RPMI7951 (cell line): ENCODE measurements at places on chromosomes 16 and 17.
A peak's percentile ranks its signal among the peaks of the same experiment; 100 is the strongest.

DNA sequence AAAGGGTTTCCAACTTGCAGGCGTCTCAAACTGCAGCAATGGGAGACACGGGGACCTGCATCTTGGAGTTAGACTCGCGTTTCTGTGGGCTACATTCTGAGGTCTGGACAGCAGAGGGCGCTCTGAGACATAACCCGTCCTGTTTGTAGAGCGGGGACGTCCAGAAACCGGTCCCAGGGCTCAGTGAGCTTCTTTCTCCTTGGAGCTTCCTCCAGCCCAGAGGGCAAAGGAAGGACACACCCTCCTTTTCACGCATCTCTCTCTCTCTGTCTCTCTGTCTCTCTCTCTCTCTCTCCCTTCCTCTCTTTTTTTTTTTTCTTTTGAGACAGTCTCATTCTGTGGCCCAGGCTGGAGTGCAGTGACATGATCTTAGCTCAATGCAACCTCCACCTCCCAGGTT lies 19.8 kb downstream of the COX4I1 start:
- peak; percentile 72 for DNase-seq

DNA sequence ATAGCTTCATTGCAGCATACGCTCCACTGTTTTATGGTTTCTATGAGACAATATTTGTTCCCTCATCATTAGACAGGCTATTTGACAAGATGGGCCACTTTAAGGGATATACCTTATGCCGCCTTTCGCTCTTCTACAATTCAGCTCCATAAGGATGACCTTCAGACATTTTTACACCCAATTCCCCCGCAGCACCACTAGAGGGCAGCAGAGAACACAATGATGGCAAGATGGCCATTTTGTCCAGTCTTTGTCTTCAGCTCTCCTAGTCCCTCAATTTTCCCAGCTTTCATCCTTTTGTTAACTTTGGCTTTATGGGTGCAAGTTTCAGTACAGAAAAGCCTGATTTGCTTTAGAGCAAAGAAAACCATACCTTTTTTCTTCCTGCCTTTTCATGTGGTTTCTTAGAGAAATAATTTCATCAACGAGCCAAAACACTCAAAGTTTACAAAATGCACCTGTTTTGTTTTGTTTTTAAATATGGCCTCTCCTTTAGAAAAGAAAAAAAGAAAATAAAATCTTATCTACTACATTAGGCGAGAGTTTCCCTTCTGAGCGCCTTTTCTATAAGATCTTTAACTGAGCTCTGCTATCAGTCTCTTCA lies 355.3 kb downstream of the TOX3 start:
- peak; percentile 52 for DNase-seq

DNA sequence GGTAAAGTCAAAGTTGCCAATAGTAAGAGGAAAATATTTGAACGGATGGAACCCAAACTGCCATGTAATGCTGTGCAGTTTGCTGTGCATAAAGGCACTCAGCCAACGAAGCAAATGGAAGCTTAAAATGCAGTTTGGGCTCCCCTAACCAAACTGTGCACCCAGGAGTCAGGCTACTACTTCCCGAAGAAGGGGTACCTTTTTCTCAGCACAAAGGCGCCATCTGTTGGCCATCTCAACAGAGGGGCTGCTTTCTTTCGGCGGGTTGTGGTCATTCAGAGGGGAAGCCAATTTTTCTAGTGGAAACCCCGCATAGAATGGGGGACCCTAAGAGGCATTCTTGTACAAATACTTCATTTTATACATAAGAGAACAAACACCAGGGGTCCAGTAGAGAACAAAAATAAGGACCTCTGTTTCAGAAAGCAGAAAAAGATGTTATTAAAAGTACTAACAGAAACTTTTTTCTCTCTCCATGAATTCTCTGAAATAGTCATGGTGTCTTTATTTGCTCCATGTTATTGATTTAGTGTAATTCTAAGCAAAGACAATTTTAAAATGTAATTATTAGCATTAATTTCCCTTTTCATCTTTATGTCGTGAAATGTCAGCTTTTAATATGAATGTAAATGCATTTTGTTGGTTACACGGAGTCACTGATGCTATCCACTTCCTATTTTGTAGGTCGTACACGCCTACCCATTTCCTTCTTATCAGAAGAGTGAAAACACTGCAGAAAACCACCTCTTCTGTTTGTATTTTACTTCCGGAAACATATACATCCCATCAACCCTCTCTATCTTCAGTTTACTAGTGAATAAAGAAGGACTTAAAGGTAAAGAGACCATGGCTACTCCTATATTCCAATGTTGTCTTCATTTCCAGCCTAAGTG lies 453.3 kb downstream of the KCNJ2 start:
- peak; percentile 39 for DNase-seq

DNA sequence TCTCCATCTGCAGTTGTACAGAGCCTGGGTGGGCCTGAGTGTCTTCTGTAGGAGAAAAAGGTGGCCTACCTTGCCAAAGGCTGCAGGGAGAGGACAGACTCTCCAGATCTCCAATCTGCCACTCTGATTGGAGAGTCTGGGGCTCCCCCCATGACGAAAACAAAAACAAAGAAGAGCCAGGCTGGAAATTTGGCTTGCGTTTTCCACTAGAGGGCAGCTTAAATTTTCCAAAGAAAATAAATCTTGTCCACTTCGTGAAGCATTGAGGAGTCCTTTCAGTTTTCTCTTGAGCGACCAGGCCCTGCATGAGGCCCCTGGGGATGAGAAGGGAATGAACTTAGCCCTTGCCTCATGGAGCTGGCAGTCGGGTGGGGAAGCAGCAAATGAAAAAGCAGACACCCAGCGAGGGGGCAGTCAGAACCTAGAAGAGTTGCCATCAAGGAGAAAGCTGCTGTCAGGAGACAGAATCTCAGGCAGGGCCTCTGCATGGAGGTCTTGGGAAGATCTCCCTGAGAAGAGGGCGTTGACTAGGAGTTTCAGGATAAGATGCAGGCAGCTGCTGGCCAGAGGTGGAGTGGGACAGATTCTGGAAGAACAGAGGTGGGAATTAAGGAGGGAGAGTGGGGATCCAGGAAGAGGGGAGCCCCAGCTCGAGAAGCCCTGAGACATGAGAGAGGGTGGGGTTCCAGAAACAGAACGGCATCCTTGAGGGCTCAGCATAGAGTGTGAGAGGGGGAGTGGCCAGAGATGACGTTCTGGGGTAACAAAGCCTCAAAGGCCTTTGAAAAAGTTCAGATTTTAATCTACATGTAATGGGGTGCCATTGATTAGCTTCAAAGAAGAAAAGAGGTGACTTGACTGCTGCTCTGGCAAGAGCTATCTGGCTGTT lies 8.4 kb upstream of the SHCBP1 start:
- DNase-seq, result peak; percentile 74

- DNase-seq, result no peak
Measured at GRCh38 chr16:4505356-4506147, 29.4 kb downstream of the HMOX2 start.
